NCI-H82 (cell line): ENCODE measurements at places on chromosomes 5 and 9.

DNA sequence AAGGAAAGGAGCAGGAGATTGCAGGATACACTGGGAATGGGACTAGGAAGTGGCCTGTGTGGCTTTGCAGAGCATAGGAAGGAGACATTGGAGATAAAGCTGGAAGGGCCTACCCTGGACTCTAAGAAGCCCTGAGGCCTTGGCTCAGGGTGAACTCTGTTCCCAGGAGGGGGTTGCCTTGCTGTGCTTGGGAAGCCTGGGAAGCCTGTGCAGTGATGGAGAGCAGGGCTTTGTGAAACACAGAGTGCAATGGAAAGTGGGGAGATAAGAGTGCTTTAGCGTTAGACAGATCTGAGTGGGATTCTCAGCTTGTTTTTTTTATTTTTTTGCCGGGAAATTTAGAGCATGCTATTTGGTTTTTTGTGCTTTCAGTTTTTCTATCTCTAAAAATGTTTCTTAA, 437.8 kb downstream of the KDM4C start:
- DNase-seq = no peak

DNA sequence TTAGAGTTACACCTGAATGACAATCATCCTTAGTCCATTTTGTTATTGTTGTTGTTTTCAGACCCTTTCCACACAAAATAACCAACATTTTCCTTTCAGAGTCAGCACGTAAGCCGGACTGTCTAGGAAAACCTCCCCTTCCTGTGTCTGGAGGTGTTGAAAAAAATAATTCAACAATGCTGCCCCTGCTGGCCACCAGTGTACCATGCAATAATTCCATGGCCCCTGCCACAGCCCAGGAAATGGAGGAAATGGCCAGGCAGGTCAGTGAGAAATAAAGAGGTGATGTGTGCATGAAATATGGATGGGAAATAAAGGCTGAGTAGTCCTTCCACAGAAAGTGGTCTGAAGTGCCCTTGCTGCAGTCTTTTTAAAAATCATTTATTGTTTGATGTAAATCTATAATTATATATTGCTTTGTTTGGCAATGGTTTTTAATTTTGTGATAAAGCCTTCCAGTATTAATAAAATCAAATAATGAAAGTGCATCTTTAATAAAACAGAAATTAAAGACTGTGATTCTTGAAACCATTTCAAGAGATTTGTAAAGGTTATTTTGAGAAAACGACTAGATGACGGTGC, 152.8 kb upstream of the PAPPA start:
- peak; percentile 57 for DNase-seq

GRCh38 chr5:154608531-154609011, 130.5 kb upstream of the HAND1 start:
- DNase-seq = peak; percentile 34

- no peak for DNase-seq
Measured at GRCh38 chr9:82334286-82334685, 345.7 kb downstream of the SPATA31D1 start.

DNA sequence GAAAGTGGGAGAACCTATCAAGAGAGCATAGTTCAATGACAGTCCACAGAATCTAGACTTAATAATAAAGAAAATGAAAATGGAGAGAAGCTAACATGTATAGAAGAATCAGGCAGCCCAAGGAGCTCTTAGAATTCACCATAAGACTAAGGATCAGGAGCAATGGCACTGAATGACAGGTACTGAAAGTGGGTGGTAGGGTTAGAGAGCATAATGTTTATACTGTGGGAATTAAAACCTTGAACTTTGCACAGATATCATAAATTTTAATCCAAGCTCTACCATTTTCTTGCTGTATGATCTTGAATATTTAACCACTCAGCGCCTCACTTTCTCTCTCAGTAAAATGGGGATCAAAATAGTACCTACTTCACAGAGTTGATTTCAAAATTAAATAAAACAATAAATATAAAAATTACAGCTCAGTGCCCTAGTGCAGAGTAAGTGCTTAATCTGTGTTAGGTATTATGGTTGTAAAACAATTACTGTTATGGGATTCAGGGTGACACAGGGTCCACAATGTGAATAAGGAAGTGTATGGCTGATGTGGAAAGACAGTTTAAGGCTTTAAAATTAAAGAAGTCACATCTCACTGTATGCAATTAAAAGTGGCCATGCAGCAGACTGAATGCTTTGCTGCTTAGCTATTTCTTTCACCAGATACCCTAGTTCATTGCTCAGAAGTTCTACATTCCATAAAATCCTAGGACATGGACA, 319.8 kb downstream of the HINT1 start:
- no peak for DNase-seq

DNA sequence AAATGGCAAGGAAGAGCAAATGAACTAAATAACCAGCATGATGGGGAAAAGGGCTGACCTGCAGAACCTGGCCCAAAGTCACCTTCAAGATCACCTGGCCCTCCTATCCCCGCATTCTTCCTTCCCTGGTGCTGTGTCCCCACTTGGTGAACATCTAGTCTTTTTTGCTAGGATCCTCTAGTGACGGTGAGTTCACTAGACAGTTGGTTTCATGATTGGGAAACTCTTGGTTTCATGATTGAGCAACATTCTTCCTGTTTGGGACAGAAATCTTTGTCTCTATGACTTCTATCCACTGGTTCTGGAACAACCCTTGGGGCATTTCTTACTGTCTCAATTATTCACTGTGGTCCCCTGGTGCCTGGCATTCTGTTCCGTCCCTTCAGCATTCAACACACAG, 50.2 kb upstream of the DAB2IP start:
- no peak for DNase-seq

- DNase-seq = no peak
Measured at GRCh38 chr5:102539562-102539961, 40.8 kb upstream of the SLCO6A1 start.

GRCh38 chr9:91580136-91580535, 156.5 kb upstream of the NFIL3 start:
- peak; percentile 6 for DNase-seq

DNA sequence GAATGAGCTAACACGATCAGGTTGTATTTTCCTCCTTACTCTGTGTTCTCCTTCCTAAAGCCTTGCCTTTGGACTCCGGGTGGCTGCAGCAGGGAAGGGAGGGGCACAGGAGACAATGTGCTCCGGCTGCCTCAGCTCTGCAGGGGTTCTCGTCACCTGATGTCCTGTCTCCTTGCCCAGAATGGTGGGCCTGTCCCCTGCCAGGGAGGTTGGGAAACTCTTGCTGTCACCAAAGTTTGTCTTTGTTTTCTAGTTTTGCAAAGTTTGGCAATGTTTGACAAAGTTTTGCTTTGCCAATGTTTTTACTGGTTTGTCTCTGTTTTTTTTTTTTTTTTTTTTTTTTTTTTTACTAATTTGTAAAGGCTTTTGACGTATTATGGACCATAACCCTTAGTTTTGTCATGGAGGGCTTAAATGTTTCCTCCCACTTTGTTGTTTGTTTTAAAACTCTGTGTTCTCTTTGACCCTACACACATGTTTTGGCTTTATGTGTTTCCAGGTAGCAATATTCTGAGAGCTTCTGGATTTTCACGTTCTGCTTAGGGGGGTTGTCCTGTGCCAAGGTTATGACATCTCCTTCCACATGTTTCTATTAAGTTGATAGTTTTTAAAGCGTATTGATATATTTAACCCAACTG, 49.3 kb downstream of the GADD45G start:
- DNase-seq = no peak

GRCh38 chr9:135295551-135296300, 183.9 kb upstream of the PPP1R26 start:
- DNase-seq = no peak

DNA sequence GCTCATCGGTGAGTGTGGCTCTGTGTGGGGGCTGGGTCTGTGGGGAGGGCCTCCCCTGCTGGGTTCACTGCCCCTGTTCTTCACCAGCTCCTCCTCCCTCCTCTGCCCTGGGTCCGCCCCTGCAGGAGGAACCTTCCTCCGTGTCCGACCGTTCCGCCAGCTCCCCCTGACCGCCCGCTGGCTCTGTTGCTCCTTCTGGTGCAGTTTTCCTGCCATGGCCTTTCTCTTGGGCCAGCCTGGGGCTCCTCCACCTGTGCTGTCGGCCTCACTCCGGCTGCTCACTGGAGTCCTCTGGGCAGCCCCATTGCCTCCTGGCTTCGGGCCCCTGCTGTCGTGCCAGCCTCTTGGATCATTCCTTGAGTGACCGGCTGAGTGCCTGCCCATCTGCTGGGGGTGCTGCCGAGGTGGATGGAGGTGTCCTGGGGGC, 12.3 kb downstream of the RNU6ATAC start:
- no peak for DNase-seq

DNA sequence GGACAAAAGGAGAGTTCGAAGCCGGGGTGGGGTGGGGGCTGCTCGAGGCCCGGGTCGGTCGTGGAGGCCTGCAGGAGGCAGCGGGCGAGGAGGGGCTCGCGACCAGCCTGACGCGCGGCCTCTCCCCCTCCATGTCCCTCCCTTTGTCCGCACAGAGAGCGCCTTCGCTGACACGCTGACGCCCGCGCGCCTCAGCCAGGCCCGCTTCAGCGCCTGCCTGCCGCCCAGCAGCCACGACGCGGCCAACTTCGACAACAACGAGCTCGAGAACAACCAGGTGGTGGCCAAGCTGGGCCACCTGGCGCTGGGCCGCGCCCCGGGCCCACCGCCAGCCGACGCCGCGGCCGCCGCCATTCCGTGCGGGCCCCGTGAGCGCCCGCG, 42.2 kb downstream of the NEURL1B start:
- DNase-seq = no peak

DNA sequence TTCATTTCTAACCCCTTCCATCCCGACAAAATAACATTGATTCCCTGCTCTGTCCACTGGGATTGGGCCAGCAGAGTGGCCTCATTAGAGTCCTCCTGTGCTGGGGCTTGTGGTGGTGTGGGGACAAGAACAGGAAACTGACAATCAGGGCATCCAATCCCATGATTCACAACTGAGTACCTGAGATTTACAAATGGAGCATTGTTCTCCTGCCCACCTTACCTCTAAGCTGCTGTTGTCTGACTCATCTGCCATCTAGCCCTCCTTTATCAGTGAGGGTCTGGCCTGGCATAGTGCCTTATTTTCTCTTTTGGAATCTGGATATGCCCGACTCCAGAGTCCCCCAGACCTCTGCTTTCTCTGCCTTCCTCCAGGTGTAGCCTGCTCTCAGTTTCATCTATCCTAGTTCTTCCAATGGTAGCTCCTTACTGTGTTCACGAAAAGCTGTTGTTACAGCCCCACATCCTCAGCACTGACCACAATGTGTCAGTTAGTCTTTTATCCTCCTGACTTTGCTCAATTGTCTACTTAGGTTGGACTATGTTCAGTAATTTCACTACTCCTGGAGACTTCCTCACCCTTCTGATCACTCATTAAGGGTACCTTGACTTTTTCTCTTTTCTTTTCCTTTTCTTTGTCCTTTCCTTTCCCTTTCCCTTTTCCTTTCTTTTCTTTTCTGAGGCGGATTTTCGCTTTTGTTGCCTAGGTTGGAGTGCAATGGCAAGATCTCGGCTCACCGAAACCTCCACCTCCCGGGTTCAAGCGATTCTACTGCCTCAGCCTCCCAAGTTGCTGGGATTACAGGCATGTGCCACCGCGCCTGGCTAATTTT, 13.4 kb downstream of the WNT8A start:
- no peak for DNase-seq

- no peak for DNase-seq
Measured at GRCh38 chr9:129465834-129466535, 154.9 kb downstream of the C9orf50 start.

GRCh38 chr9:13860019-13860418, 453.9 kb downstream of the NFIB start:
- DNase-seq = no peak

- no peak for DNase-seq
Measured at GRCh38 chr9:134895567-134895907, 14.9 kb downstream of the FCN2 start.

GRCh38 chr5:126497506-126497905, 74.3 kb downstream of the GRAMD2B start:
- DNase-seq = peak; percentile 58

DNA sequence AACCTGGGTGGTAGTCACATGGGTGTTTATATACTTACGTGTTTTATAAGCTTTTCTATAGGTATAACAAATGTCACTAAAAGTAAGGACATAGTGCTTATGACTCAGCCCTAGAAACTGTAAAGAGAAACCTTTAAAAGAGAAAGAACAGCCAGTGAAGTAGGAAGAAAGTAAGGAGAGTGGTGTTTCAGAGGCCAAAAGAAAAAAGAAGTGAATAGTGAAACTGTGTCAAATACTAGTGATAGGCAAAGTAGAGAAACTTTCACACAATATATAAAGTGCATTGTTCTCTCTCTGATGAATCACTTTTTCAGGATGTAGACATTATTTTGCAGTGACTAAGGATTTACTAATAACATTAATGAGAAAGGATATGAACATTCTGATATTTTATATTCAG, 74.2 kb upstream of the SUSD1 start:
- no peak for DNase-seq

GRCh38 chr9:112571624-112572355, 85.2 kb downstream of the KIAA1958 start:
- peak; percentile 47 for DNase-seq

- DNase-seq = no peak
Measured at GRCh38 chr9:131657940-131658339, 81.9 kb downstream of the RAPGEF1 start.

DNA sequence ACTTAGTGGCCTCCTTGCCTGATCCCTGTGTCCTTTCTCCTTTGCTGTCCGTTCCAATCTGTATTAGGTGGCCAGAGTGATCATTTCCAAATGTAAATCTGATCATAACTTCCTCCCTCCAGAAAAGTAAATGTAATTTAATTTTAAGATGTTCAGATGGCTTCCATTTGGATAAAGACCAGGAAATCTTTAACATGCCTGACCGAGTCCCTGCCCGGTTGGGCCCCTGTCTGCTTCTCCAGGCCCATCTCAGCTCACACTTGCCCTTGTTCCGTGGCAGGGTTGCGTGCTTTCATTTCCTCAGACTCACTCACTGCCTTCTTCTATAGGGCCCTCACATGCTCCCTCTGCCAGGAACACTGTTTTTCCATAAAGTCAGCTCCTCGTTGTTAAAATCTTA, 7.6 kb downstream of the MAP3K1 start:
- DNase-seq = no peak

GRCh38 chr5:125317536-125317995, 571.1 kb upstream of the ZNF608 start:
- peak; percentile 73 for DNase-seq

GRCh38 chr5:17860660-17861315, 226.5 kb downstream of the TAF11L14 start:
- DNase-seq = no peak

GRCh38 chr5:17203329-17204132, 13.9 kb upstream of the BASP1 start:
- DNase-seq = peak; percentile 71

GRCh38 chr9:126223798-126224531, 102.7 kb upstream of the MVB12B start:
- DNase-seq = no peak

GRCh38 chr5:91128604-91129003, 254.5 kb downstream of the ARRDC3 start:
- no peak for DNase-seq

DNA sequence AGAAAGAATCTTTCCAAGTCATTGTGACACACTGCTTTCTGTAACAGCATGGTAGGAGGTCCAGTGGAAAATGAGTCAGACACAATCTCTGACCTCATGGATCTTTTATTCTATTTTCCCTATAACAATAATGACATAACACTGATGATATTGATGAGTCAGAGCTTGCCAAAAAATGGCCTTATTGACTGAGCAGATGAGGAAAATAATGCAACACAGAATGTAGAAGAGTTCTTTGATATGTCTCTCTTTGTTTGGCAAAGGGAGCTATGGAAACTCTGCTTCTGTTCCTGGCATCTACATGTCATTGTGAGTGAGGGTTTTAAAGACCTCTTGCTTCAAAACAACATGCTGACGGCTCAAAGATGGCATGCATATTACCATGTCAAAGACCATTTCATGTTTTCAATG, 443.1 kb upstream of the ZNF608 start:
- DNase-seq = no peak
